ENCODE measurements at places on chromosomes 11 and 22. TPM values are rescaled to one million over a fixed set of nuclear protein-coding genes. Genes with fewer than 3 reads are reported as not detected.

GRCh38 chr22:30426388-30427353 is 1.1 kb downstream of the MTFP1 start:
- peak overlapping the region; percentile 70 for H3K4me3 ChIP-seq
- no peaks in the 10 kb centered on the region for H3K27me3 ChIP-seq
- no peaks in the 10 kb centered on the region for H3K36me3 ChIP-seq
- peak overlapping the region; percentile 93 for H3K27ac ChIP-seq
- DNase-seq, result peak; percentile 82

Gene MAJIN
- total RNA-seq, result 7.1 TPM

DNA sequence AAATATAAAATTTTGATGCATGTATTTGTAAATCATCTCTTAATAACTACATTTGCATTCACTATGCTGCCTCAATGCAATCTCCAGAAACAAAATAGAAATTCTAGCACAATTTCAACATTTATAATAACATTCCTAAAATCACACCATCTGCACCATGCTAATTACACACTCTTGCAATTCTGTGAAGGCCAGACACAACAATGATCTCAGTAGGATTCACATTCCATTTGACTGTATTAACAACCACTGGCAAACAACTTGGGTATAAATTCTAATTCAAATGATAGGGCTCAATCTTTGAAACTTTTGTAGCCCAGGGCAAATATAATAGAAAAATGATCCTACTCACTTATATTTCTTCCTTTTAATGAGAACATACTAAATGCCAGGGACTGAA is 25.9 kb downstream of the RAB6A start:
- peak overlapping the region; percentile 25 for H3K27ac ChIP-seq
- no peaks in the 10 kb centered on the region for H3K4me1 ChIP-seq
- DNase-seq, result no peak
- no peaks in the 10 kb centered on the region for H3K27me3 ChIP-seq

GRCh38 chr11:14908214-14908880 is 16.3 kb upstream of the CYP2R1 start:
- no peaks in the 10 kb centered on the region for H3K27me3 ChIP-seq
- H3K36me3 ChIP-seq, result no peaks in the 10 kb centered on the region
- no peaks in the 10 kb centered on the region for H3K4me1 ChIP-seq
- H3K4me3 ChIP-seq, result peak overlapping the region; percentile 14

GRCh38 chr11:73292525-73292894 is 15.6 kb upstream of the ARHGEF17 start:
- peaks cover 35% of the 10 kb centered on the region for H3K4me1 ChIP-seq
- H3K4me3 ChIP-seq, result no peak overlapping the region
- H3K36me3 ChIP-seq, result peaks cover 17% of the 10 kb centered on the region
- H3K27me3 ChIP-seq, result no peaks in the 10 kb centered on the region
- no peak overlapping the region for H3K27ac ChIP-seq

DNA sequence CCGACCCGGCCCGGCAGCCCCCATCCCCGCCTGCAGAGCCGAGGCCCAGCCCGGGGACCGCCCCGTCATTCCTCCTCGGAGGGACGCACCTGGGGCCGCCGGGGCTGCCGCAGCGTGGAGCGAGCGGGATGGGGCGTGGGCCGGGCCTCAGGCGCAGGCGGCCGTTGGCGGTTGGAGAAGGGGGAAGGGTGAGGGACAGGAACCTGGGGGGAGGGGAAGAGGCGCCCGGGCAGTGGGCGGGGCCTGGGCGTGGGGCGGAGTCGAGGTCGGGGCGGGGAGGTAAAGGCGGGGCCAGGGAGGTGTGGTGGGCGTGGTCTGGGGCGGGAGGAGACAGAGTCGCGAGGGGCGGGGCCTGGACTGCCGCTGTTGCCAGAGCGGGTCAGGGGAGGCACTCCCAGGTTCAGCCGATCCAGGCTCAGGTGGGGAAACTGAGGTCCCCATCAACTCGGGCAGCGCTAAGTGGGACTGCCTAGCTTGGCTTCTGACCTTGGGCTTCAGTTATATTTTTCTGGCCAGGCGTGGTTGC is at the start of gene TESMIN:
TSS of gene TESMIN (minus strand) at position 190 of the 526 bp plus-strand sequence. CDS start 860 bp downstream, outside the sequence.
- H3K36me3 ChIP-seq, result no peaks in the 10 kb centered on the region
- H3K27ac ChIP-seq, result no peak within 1 kb of the TSS
- peak; percentile 94 for DNase-seq
- peak within 1 kb of the TSS; percentile 71 for H3K4me3 ChIP-seq
- H3K4me1 ChIP-seq, result no peaks in the 10 kb centered on the region

- DNase-seq, result no peak
- H3K4me1 ChIP-seq, result no peaks in the 10 kb centered on the region
- H3K27ac ChIP-seq, result no peak overlapping the region
- H3K27me3 ChIP-seq, result no peaks in the 10 kb centered on the region
These were observed 38.0 kb downstream of the JHY start for GRCh38 chr11:122920579-122920978.

Gene MYRF
- total RNA-seq, result 15.3 TPM

DNA sequence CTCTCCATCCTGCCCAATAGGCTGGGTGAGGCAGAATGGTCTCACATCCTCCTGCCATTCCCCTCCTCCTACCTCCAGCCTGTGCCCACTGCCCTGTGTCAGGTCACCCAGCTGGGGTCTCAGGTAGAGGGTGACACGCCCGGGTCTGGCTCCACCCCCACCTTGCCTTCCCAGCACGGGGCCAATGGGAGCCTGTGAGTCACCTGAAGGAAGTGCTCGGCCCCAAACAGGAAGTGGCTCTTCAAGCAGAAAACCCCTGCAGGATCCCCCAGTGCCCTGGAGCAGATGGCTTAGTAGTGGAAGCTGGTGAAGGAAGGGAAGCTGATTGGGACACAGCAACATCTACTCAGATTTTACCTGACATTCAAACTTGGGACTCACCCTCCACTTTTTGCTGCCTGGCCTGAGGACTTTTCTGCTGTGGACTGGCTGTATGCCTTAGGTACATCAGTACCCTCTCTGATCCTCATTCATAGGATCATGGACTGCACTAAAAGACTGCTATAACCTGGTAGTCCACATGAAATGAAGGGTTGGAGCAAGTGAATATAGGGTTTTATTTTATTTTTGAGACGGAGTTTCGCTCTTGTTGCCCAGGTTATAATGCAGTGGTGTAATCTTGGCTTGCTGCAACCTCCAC is 33.4 kb downstream of the GDPD5 start:
- peaks cover 27% of the 10 kb centered on the region for H3K4me1 ChIP-seq
- H3K4me3 ChIP-seq, result no peak overlapping the region
- no peaks in the 10 kb centered on the region for H3K27me3 ChIP-seq
- H3K36me3 ChIP-seq, result no peaks in the 10 kb centered on the region
- H3K27ac ChIP-seq, result no peak overlapping the region

- H3K4me1 ChIP-seq, result peaks cover 39% of the 10 kb centered on the region
- H3K4me3 ChIP-seq, result no peak overlapping the region
- no peaks in the 10 kb centered on the region for H3K36me3 ChIP-seq
- H3K27ac ChIP-seq, result no peak overlapping the region
- H3K27me3 ChIP-seq, result no peaks in the 10 kb centered on the region
These were observed 98.7 kb downstream of the ABTB2 start for GRCh38 chr11:34259087-34259486.

DNA sequence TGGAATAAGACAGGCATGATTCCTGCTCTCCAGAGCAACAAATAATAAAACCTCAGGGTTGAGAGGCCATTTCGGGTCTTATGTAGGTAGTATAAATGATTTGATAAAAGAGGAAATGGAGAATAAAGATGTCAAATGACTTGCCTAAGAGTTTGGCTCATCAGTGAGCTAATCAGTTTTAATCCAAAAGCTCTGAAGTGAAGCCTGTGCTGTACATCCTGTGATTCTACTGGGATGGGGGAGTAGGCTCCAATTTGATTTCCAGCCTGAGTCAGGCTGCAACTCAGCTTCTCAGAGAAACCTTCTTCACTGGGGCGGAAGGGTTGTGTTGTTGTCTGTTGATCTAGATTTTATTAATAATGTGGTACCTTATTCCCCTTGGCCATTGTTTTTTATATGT is 192.2 kb upstream of the SORL1-AS1 start:
- no peak for DNase-seq
- H3K4me3 ChIP-seq, result no peak overlapping the region
- H3K27ac ChIP-seq, result no peak overlapping the region
- no peaks in the 10 kb centered on the region for H3K4me1 ChIP-seq
- H3K36me3 ChIP-seq, result no peaks in the 10 kb centered on the region

DNA sequence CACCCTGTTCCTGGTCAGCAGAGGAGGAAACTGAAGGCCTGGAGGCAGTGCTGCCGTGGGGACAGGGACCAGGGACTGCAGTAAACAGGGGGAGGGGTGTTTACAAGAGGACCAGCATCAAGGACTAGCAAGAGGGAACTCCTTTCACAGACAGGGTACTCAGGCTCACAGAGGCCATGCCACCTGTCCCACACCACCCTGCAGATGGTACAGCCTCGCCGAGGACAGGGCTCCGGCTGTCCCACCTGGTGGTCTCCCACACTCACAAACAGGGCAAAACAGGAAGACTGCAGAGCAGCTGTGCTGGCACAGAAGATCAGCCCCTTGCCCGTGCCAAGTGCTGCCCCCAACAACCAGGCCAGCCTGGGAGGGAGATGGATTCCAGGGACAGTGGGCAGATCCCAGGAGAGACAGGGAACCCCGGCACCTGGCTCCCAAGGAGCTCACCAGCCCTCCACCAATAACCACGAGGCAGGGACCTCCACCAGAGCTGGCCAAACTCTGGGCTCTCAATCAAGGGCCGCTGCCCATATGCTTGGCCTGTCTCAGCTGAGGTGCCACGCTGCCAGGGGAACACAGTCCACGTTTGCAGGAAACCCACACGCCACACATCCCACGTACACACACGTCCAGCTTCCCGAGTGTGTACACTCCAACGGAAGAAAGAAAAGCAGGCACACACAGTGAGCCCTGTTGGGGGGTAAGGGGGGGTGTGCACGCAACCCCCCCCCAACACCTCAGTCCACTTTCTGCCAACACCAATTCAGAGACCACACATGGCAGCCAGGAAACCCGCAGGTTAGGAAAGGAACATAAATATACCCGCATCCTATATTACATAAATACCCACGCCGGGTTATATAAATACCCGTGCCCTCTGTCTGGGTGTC is 2.1 kb downstream of the CSNK1E start:
- no peaks in the 10 kb centered on the region for H3K27me3 ChIP-seq
- 0 out of 2 replicates have a peak, but pooled peaks cover 21% of the 10 kb centered on the region for H3K36me3 ChIP-seq
- peak overlapping the region; percentile 85 for H3K4me3 ChIP-seq
- DNase-seq, result peak; percentile 29
- peaks cover 50% of the 10 kb centered on the region for H3K4me1 ChIP-seq
- peak overlapping the region; percentile 90 for H3K27ac ChIP-seq

DNA sequence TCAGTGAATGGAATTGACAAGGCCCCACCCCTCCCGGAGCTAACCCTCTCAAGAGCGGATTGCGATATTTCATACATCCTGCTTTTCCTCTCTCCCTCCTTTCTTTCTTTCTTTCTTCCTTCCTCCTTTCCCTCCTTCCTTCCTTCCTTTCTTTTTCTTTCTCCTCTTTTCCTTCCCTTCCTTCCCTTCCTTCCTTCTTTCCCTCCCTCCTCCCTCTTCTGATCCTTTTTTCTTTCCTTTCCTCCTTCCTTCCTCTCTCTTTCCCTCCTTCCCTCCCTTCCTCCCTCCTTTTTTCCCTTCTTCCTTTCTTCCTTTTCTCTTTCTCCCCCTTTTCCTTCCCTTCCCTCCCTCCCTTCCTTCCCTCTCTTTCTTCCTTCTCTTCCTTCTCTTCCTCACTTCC is 15.0 kb upstream of the MN1 start:
- H3K4me1 ChIP-seq, result no peaks in the 10 kb centered on the region
- H3K27ac ChIP-seq, result no peak overlapping the region
- no peaks in the 10 kb centered on the region for H3K36me3 ChIP-seq
- H3K4me3 ChIP-seq, result no peak overlapping the region

GRCh38 chr11:64040684-64041322 is 5.1 kb downstream of the FLRT1 start:
- H3K36me3 ChIP-seq, result no peaks in the 10 kb centered on the region
- DNase-seq, result no peak
- H3K4me3 ChIP-seq, result no peak overlapping the region
- H3K27ac ChIP-seq, result no peak overlapping the region
- H3K4me1 ChIP-seq, result no peaks in the 10 kb centered on the region

- H3K4me3 ChIP-seq, result no peak within 1 kb of the TSS
- H3K4me1 ChIP-seq, result no peaks in the 10 kb centered on the region
- no peaks in the 10 kb centered on the region for H3K36me3 ChIP-seq
- DNase-seq, result no peak
- H3K27me3 ChIP-seq, result no peaks in the 10 kb centered on the region
These were observed at the start of gene SPON1 for GRCh38 chr11:13962562-13963168. Gene SPON1, plus strand, starts transcription at chr11:13962723. Its CDS starts 182 bp downstream, at chr11:13962905.

GRCh38 chr11:36339888-36340287 is 43.8 kb downstream of the PRR5L start:
- H3K36me3 ChIP-seq, result no peaks in the 10 kb centered on the region
- H3K27me3 ChIP-seq, result no peaks in the 10 kb centered on the region
- H3K4me3 ChIP-seq, result no peak overlapping the region
- H3K4me1 ChIP-seq, result no peaks in the 10 kb centered on the region

Gene GLYATL1
- not detected for total RNA-seq

GRCh38 chr11:33065445-33066178 is 26.2 kb downstream of the TCP11L1 start:
- no peaks in the 10 kb centered on the region for H3K27me3 ChIP-seq
- no peaks in the 10 kb centered on the region for H3K4me1 ChIP-seq
- H3K4me3 ChIP-seq, result no peak overlapping the region
